ENCODE measurements at places on chromosomes 6 and 20.

DNA sequence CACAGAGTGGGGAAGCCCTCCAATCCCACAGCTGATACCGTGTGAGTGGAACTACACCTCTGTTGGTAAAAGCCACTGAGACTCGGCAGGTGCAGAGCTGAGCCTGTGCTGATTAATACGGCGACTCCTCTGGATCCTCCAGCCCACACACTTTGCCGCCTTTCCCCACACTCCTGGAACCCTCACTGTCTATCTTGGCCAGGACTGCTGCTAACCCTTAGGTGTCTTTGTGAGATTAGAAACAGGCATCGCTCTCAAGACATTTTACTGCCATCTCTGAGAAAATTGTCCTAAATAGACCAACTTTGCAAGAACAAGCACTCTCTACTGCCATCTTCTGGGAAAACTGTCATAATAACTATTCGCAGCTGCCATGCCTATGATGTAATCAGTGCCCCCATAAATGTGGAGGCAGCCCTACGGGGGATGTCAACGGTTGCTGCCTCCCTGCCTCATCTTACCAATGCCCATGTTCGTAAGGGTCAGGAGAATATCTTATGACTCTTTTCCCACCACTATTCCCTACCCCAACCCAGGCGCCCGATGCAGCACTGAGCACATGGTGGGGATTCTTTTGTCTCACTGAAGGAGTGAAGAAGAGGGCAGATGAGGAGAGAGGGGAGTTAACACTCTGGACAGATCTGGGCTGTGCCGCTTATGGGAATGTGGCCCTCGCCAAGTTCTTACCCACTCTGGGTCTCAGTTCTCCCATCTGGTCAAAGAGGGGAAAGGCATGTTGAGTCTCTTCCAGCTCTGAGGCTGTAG, 26.1 kb upstream of the KCNB1 start:
- DNase-seq = peak; percentile 82

DNA sequence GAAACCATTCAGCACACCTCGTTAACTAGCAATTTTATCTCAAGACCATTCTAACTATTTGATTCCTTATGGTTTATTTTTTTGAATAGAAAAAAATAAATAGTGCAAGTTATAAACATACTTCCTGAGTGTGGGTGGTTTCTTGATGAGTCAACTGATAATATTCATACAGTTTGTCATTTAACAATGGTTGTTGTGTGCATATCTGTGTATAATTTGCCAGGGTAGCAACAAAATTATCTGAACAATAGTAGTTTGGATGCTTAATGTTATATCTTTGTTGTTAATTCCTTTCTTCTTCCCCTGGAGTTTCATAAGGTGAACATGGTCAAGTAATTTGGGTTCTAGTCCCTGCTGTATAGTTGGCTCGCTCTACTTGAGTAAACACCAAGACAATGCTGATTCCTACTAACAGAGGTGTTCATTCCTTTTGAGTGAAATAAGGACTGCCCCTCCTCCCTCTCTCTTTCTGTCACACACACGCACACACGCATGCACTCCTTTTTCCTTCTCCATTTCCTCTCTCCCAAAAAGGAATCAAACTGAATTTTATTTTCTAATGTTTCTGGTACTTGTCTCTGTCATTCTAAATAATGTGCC, 938.1 kb upstream of the EPHA7 start:
- no peak for DNase-seq

DNA sequence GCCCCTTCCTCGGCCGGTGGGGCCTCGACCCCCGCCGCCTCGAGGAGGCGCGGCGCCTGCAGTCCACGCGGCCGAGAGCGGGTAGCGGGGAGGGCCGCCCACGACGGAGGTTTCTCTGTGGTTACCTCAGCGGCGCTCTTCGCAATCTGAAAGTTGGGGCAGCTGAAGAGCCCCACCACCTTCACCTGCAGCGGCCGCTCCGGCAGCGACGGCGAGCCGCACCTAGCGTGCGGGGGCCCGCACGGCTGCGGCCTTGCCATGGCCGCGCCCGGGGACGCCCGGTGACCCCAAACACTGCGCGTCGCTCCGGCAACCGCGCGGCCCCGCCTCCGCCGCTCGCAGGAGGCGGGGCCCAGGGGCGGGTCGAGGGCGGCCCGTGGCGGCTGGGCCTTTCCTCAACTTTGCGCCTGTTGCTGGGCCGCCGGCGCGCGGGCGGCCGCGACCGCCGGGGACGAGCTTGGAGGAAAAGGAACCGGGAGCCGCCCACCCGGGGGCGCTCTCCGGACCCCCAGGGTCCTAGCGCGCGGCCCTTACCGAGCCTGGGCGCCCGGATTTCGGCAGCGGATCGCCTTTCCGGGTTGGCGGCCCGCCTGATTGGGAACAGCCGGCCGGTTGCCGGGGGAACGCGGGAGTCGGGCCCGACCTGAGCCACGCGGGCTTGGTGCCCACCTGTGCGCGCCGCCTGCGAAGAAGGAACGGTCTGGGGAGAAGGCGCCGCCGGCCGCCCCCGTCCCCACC, at the start of the genes PPIL6 and SMPD2:
TSS of gene PPIL6 (minus strand) at position 298 of the 738 bp plus-strand sequence. CDS start at position 260, 38 bp downstream.
TSS of gene SMPD2 (plus strand) at position 394 of the 738 bp plus-strand sequence. CDS start 398 bp downstream, outside the sequence.
- peak; percentile 81 for DNase-seq

GRCh38 chr6:154473324-154473723, 37.2 kb downstream of the CNKSR3 start:
- no peak for DNase-seq

- DNase-seq = peak; percentile 75
Measured at GRCh38 chr20:58987790-58988564, 6.9 kb downstream of the NELFCD start.

GRCh38 chr6:11771473-11772048, 7.0 kb downstream of the ADTRP start:
- DNase-seq = peak; percentile 18

GRCh38 chr20:12575352-12576095, 433.2 kb upstream of the SPTLC3 start:
- no peak for DNase-seq

GRCh38 chr20:8077137-8077466, 55.0 kb upstream of the PLCB1 start:
- no peak for DNase-seq

GRCh38 chr6:89970072-89970471, 75.8 kb downstream of the GJA10 start:
- peak; percentile 41 for DNase-seq

All from cerebellar cortex (tissue), 1 donor.